Heart left ventricle (tissue), 16 donors: ENCODE measurements at places on chromosomes 7 and 10. TPM values are rescaled to one million over a fixed set of nuclear protein-coding genes. Genes with fewer than 3 reads are reported as not detected.

CXCL12 gene
- 56.4 TPM for polyA plus RNA-seq

ARMC3 gene
- polyA plus RNA-seq = not detected

ESYT2 gene
- polyA plus RNA-seq = 16.2 TPM

EBF3 gene
- 4.3 TPM for polyA plus RNA-seq

ZNF273 gene
- 1.3 TPM for polyA plus RNA-seq

STEAP1B gene
- polyA plus RNA-seq = 0.32 TPM

CCDC7 gene
- 1.5 TPM for polyA plus RNA-seq

KCNIP2 gene
- polyA plus RNA-seq = 262 TPM

TAS2R5 gene
- polyA plus RNA-seq = not detected
